ENCODE measurements at places on chromosomes 2 and 18.

GRCh38 chr18:59229191-59229590 is 9.2 kb downstream of the GRP start:
- no peak for DNase-seq

DNA sequence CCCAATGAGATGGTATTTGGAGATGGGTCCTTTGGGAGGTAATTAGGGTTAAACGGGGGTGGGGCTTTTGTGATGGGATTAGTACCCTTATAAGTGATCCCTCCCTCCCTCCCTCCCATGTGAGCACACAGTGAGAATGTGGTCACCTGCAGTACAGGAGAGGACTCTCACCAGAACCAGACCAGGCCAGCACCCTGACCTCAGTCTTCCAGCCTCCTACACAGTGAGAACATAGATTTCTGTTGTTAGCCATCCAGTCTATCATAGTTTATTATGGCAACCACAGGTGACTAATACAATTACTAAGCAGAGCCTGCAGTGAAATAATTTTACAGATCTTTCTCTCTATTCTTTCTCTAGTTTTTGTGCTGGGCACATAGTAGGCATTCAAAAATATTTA is 137.7 kb upstream of the PKDCC start:
- no peak for DNase-seq

- DNase-seq = no peak
These were observed 86.3 kb downstream of the MDH1 start for GRCh38 chr2:63675026-63675425.

GRCh38 chr2:235085476-235085875 is 133.7 kb downstream of the SH3BP4 start:
- no peak for DNase-seq

DNA sequence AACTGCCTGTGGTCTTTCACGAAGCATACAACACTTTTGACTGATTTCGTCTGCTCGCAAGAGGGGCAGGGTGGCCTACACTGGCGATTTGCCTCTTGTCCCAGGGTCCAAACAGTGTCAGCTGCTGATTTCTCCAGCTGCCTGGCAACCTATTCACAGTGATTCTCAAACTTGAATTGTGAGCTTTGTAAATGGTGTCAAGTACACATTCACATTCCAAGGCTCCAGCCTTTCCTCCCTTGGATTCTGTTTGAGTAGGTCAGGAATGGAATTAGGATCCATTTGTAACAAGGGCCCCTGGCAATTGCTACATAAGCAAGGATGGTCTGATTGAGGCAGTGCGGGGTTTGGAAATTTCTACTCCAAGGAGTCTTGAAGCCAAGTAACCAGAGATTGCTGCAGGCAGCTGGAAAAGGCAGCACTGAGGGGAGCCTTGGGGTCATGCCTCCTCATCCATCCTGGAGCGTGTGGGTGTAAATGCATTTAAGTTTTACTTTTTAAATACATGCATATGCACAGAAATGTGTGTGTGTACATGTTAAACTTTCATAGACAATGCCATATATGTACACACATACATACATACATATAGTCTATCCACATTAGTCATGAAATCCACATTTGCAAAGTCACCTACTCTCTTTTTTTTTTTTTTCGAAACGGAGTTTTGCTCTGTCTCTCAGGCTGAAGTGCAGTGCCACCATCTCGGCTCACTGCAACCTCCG is 86.8 kb upstream of the UXS1 start:
- no peak for DNase-seq

DNA sequence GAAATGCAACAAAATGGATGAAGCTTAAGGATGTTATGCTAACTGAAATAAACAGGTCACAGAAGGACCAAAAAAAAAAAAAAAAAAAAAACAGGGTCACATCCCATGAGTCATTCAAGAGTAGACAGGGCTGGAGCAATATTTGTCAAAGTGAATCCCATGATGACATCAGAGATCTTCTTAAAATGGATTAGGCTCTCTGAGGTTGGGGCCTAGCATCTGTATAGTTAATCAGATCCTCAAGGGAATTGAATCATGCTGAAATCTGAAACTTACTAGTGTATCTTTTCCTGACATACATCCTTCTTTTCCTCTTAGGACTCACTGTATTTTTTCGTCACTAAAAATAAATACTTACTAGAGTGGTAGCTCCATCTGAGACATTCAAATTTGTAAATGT is 380.6 kb upstream of the NXPH2 start:
- DNase-seq = peak; percentile 53

GRCh38 chr2:79862756-79863155 is 349.9 kb downstream of the CTNNA2 start:
- no peak for DNase-seq

DNA sequence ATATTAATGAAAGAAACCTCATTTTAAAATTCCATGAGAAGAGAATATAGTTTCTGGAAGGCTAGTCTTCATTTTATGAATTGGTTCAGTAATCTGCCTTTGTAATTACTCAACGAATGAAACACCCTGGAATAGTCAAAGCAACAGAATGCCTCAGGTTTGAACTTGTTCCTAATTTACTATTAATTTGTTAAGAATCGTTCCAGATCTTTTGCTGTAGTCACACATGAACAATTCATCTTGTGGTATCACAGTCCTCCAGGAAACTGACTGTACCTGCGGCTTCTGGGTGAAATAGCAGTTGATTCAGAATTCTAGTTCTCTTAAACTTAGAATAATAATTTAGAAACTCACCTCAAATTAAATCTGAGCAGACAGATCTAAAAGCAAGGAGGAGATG is 282.7 kb upstream of the MAP2 start:
- DNase-seq = no peak

DNA sequence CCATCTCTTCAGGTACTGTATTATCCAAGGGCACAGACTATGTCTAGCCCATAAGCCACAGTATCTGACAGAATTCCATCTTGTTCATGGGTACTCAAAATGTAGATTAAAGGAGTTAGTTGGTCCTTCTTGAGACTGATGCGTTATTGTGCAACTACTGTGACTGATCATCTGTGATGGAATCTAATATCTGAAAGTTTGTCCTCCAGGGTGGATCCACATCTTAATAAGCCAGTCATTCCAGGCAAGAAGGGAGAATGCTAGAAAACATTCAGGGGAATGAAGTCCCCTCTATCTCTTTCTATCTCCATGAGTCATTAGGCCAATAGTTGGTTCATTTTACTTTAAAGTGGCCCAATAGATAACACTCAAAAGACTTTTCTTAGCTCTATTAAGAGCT is 252.6 kb downstream of the EXOC6B start:
- no peak for DNase-seq

GRCh38 chr2:39108377-39108776 is 12.5 kb downstream of the SOS1 start:
- no peak for DNase-seq

DNA sequence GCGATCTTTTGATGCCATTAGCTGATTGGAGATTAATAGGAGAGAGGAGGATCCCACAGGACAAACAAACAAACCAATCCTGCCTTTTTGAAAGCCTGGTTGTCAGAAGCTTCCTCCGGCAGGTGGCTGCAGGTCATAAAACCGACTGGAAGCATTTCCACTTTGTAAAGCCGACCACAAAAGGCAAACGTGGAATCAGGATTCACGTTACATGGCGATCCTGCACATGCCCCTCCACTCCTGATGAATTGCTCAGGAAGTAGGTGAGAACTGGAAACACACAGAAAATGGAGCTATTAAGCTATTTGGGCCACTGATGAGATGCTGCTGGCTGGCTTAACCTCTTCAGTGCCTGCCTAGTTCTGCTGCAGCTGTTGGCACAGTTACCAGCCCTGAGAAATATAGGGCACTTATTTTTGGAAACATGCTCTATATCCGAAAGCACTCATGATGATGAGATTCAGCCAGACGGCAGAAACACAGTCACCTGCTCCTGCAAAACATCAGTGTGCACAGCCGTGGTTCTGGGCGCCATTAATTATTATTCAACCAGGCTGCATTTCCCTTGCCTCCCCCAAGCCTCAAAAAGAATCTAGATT is 110.3 kb upstream of the ST6GAL2 start:
- peak; percentile 65 for DNase-seq

- DNase-seq = no peak
These were observed 245.6 kb upstream of the TCF4 start for GRCh38 chr18:55833543-55833942.

Data from muscle of leg (tissue), 16 donors.